OCI-M1 (cell line): ENCODE measurements at places on chromosomes 11 and 22.

DNA sequence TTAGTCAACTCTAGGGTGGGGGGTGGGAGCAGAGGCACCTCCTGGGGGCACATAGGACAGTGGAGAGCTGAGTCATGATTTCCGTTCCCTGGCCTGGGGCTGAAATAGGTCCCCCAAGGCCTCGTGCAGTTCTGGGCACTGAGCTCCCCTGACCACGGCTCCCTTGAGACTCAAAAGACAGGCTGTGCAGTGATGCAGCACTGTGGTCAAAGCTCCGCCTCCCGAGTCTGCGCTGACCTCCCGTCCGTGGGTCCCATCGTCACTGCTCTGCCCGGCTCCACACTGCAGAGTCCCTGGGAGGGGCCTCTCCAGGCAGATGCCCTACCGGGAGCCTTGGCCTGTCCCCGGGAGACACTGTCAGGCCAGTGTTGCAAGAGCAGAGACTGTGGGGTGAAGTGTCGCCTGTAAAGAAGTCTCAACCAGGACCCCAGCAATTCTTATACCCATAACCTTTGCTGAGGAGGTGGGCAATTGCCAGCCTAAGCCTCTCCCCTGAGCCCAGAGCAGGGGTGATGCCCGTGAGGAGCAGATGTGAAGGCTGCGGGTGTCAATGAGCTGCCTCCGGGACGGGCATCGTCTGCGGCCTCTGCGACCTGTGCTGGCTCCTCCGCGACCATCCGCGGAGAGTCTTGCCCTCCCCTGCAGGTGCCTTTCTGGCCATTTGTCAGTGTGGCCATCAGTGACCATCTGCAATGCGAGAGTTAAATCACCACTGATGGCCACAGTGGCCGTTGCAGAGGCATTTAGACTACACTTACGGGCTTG, 877.3 kb downstream of the BRD1 start:
- DNase-seq, result no peak

DNA sequence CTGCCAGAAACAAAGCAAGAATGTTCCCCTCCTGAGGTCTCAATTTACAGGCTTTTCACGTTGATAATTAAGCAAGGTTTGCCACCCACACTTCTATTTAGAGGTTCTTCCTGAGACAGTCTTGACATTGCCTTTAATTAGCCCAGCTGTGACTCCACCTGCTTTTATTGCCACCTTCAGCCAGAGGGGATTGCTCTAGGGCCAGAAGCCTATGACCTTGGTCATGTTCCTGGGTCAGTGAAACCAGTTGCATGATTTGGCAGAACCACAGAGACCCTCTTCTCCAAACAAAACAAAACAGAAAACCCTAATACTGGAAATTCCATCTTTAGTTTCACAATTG, 89.8 kb downstream of the APIP start:
- DNase-seq, result no peak

DNA sequence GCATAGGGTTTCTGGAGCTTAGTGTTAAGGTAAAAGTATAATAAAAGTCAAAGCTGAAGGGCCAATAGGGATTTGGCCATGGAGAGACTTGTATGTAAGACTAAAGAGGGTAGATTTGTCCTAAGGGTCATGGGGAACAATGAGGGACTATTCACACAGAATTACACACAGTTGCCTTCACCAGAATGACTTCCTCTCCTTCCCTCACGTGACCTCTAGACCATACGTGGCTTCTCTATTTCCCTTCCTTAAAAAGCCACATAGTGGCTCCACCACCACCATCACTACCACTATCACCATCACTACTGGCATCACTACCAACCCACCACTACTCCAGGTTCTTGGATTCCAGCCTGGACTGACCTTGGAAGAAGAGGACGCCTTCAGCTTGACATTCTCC, 2.8 kb downstream of the HPX start:
- DNase-seq, result peak; percentile 11

DNA sequence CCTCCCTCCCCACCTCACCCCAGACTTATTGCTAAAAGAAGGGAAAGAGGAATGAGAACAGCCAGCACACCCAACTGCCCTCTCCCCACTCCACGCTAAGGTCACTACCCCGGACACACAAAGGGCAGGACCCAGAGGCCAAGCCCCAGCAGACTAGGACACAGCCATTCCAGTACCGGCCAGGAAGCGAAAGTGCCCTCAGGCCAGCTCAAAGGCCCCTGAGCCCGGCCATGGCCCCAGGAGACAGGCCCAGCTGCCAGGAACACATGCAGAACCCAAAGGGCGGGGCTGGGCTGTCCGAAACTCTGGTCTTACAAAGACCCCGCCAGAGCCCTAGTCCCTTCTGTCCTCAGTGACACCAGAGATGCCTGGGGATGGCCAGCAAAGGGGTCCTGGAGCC, 5.5 kb downstream of the RCOR2 start:
- no peak for DNase-seq

DNA sequence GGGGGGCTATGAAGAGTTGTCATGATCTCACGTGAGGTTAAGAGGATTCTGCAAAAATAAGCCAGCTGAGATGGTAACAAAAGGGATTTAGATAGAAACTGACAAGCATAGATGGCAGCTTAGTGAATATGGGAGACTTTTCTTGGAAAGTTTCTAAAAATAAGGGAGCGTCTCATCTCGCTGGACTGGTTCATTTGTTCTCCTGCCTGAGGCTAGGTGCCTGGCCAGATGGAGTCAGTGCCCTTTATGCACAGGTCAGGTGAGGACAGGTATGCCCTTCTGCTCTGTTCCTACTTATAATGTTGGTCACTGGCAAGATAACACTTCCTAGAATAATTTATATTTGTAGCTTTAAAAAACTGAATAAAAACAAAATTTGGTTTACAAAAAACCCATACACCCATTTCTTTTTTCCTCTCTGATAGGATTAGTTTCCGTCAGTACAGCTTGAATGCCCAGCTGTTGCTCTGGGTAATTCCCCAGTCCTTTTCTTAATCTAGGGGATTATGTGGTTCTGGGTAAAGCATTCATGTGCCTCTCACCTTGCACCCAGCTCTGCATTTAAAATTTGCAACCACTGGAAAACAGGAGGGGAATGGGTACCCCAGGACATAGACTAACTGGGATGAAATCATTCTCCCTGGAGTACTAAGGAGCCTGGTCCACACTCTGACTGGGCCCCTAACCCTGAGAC, 90.0 kb downstream of the AMOTL1 start:
- no peak for DNase-seq

- DNase-seq, result no peak
Observed at GRCh38 chr11:72623052-72623451, 51.2 kb downstream of the PDE2A start.

GRCh38 chr11:110832539-110832938, 120.3 kb upstream of the ARHGAP20 start:
- DNase-seq, result no peak

GRCh38 chr11:2775626-2776350, 76.0 kb upstream of the KCNQ1OT1 start:
- no peak for DNase-seq

GRCh38 chr11:5516599-5516998, at the start of gene UBQLNL:
Gene UBQLNL, minus strand, starts transcription at chr11:5516699. Its CDS starts 258 bp downstream, at chr11:5516441.
- DNase-seq, result no peak

DNA sequence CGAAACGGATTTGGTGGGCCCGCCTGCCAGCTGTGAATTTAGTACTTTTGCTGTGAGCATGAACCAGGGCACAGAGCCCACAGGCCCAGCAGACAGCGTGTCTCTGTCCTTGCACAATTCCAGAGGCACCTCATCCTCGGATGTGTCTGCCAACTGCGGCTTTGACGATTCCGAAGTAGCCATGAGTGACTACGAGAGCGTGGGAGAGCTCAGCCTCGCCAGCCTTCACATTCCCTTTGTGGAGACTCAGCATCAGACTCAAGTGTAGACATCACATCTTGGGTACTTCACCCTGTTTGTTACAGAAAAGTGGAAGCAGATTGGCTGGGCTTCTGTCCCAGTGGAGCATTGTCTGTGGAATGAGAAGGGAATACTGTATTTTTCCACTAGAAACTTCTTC, 78.6 kb upstream of the MTNR1B start:
- DNase-seq, result no peak

DNA sequence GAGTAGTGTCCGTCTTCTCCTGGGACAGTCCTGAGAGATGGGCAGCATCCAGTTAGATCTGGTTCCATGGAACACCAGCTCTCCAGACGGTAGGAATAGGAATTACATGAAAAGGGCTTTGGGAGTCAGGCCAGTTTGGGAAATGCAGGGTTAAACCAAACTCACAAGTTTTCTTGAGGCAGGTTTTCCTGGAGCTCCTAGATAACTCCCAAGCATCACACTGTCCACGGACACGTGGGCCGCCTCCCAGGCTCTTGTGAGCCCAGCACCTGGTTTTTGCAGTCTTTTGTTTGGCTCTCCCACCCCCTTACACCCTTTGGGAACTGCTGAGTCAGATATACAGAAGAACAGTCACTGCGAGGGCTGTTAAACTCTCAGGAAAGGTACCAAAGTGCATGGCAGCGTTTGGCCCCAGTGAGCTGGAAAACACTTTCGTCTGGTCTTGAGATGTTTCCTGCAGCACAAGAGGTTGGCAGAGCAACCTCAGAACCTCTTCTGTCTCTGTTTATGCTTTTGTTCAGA, 90.0 kb downstream of the BCR start:
- DNase-seq, result no peak

GRCh38 chr22:19620742-19621371, 93.4 kb upstream of the SEPTIN5 start:
- DNase-seq, result no peak

- DNase-seq, result no peak
Observed at GRCh38 chr22:26362471-26362870, 66.6 kb upstream of the ASPHD2 start.

DNA sequence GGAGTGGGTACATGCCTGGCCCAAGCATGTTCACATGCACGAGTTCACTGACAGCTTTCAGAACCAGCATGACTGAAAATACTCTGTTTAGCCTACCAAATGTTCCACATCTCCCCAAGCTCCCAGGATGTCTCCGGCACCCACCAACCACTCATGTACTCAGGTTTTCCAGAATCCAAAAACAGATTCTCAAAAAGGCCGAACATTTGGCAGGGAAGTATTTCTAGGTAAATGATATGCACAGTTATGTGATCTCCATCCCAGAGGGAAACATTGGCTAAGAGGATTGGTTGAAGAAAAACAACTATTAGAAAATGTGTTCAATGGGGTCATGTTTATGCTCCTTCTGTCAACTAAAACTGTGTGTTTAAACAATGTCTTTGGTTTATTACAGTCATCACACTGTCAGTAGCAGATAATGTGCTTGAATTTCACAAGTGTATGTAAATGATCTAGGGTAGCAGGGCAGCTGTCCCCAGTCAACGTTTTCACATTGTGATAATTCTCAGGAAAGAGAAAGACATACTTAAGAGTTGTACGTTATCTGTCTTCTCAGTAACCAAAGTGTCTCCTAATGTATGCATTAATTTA, 52.3 kb downstream of the BARX2 start:
- DNase-seq, result no peak

DNA sequence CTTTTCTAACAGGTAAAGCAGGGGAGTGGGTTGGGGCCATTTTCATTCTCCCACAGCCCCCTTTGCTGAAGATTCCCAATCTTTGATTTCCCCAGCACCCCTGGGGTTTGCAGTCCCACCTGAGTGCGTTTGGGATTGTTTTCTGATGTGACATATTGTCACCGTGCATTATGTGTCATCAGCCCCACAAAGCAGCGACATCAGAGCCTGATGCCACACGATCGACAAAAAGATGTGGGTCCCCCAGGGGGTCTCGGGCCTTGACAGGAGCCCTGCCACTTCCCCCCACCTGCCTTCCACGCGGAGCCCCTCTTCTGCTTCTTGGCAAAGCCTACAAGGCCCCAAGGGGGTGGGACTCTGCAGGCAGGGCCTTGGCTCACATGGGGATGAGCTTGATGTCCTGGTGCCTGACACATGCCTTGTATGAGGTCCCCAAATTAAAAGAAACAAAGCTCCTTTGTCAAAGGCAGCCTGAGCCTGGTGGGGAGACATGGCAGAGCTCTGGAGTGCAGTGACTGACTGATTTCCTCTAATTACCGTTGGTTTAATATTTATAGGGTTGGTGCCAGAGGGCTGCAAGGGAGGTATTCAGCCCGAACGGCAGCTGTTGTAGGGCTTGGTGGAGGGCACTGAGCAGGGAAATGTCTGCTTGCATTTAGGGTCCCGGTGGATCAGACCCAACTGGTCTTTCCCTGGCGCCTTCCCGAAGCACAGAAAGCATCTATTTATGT, 149.2 kb downstream of the MIAT start:
- no peak for DNase-seq

GRCh38 chr11:85086504-85087284, 540.5 kb downstream of the DLG2 start:
- no peak for DNase-seq

- no peak for DNase-seq
Observed at GRCh38 chr11:95078526-95078925, 11.1 kb upstream of the ENDOD1 start.

GRCh38 chr11:7574491-7575130, 60.8 kb downstream of the PPFIBP2 start:
- DNase-seq, result no peak

DNA sequence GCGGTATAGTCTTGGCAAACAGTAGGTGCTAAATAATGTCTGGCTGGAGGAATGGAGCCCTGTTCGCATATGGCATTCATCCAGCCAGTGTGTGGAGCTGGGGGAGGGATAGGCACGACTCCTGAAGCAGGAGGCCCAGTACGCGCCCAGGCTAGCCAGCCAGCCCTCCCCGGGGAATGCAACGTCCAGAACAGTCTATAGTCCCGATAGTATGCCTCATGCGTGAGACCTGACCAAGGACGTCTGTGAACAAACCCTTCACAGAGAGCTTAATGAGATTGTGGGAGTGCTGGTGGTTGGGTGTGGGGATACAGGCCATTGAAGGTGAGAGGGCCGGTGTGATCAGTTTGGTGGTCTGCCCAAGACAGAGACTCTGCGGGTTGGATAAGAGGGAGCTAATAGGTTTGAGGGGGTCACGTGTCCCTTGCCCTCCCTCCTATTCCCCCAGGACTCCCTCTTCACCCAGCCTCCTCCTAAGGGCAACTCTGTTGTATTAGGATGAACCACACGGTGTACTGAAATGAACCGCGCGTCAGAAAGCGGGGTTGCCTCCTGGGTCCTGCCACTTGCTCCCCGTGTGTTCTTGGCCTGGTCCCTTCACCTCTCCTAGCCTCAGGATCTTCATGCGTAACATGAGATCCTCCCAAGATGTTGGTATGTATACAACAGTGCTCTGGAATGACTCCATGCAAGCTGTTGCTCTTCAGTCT, 987 bp upstream of the GRIK4 start:
- no peak for DNase-seq

GRCh38 chr11:131924001-131924400, 553.6 kb downstream of the NTM start:
- no peak for DNase-seq
